ENCODE measurements at places on chromosomes 12 and 14.

DNA sequence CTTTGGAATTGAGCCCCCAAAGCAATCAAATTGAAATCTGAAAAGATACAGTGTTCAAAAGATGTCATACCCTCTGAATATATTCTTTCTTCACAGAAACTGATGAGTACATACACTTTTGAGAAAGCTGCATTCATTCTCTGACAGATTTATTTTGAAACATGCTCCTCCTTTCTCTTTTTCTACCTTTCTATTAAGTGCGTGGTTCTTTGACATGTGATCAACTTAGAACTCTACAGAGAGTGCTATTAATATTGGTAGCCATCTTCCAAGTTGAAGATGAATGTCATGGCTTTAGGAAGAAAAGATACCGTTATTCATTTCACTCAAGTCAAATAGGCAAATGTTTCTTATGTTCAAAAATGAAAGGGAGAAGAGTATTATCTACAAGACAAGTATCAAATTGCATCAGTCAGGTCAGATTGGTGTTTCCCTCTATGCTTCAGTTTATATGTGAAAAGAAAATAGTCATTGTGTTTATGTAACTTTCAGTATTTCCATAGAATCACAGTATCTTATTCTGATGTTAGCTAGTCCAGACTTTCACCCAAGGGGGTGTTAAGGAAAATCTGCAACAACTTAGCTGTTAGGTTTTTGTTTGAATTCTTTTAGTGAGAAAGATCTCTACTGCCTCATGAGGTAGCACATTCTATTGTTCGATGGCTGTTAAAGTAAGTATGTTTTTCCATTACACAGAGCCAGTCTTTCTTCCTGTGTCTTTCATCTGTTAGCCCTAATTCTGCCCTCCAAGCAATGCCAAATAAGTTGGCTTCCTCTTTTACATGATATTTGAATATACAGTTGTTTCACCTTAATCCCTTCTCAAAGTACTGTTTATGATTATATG, 55.4 kb upstream of the GARIN2 start:
- no peak for DNase-seq

DNA sequence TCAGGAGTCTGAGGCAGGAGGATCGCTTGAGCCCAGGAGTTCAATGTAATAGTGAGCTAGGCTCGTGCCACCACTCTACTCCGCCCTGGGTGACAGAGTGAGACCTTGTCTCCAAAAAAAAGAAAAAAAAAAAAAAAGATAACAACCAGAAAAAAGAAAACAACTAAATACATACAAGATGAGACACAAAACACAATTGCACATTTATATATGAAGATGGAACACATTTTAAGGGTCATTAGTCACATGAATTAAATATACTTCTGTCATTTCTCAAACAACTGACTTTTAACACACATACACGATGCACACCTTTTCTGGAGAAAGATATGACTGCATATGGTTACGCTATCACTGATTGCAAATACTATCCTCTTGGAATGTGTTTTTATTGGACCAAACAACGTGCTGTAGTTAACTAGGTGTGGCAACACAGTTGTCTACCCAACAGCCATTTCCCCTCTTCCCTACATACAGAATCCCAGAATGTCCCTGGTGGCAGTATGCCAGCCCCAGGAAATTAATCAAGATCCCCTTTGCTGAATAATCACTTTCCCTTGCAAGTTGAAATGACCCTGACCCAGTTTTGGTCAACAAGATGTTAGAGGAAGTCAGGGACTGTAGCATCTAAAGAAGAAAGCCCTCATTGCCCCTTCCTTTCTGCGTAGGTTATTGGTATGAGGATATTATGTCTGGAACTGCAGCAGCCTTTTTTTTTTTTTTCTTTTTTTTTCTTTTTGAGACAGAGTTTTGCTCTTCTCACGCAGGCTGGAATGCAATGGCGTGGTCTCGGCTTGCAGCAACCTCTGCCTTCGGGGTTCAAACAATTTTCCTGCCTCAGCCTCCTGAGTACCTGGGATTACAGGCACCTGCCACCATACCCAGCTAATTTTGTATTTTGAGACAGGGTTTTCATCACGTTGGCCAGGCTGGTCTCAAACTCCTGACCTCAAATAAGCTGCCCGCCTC, 5.6 kb upstream of the MYL6B start:
- no peak for DNase-seq

DNA sequence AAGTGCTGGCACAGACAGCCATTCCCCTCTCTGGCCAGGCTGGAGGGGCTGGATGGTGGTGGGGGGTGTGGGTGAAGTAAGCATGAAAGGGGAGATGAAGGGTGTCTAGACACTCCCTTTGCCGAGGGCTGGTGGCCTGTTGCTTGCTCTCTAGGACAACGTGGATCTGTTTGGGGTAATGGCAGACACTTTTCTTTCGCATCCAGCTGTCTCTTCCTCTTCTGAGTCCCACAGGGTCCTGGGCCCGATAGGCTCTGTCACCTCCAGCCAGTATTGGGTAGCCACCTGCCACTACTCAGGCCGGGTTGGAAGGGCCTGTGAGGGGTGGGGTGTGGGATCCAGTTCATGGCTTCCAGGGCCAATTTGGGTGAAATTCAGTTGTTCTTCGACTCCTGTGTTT, 218.1 kb downstream of the CACNA1C start:
- DNase-seq = no peak

GRCh38 chr14:24052656-24053547, 1.1 kb downstream of the CARMIL3 start:
- DNase-seq = no peak

DNA sequence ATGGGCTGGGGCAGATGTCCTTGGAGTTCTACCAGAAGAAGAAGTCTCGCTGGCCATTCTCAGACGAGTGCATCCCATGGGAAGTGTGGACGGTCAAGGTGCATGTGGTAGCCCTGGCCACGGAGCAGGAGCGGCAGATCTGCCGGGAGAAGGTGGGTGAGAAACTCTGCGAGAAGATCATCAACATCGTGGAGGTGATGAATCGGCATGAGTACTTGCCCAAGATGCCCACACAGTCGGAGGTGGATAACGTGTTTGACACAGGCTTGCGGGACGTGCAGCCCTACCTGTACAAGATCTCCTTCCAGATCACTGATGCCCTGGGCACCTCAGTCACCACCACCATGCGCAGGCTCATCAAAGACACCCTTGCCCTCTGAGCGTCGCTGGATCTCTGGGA, 2.7 kb upstream of the SMIM41 start:
- no peak for DNase-seq

GRCh38 chr14:103845327-103845726, 2.0 kb downstream of the PPP1R13B start:
- no peak for DNase-seq

GRCh38 chr14:56119201-56119981, 1.2 kb downstream of the PELI2 start:
- DNase-seq = peak; percentile 15

DNA sequence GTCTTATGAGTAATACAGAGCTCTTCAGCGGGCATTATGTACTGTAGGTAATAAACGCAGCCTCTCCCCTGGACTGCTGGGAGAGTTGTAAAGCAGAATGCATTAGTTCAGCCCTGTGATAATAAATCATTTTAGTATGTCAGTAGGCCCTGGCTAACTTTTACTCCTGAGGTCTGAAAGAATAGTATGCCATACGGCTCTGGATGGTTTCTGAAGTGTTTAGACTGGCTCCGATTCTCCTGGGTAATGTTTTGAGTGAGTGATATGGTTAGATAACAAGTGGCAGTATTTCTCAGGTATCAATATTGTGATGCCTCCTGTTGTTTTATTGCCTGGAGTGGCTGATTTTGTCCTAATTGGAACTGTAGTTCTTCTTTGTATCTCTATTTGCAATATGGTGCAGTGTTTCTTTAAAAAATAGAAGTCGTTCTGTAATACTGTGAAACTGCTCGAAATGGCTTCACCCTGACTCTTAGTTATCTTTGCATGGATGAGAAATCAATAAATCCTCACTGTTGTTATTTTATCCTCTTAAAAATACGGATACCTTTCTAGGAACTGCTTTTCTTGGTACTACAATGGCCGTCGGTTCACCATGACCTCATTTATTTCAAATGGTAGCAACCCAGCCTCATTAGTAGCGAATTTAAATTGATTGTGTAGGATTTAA, 100.2 kb downstream of the PDZRN4 start:
- DNase-seq = no peak

DNA sequence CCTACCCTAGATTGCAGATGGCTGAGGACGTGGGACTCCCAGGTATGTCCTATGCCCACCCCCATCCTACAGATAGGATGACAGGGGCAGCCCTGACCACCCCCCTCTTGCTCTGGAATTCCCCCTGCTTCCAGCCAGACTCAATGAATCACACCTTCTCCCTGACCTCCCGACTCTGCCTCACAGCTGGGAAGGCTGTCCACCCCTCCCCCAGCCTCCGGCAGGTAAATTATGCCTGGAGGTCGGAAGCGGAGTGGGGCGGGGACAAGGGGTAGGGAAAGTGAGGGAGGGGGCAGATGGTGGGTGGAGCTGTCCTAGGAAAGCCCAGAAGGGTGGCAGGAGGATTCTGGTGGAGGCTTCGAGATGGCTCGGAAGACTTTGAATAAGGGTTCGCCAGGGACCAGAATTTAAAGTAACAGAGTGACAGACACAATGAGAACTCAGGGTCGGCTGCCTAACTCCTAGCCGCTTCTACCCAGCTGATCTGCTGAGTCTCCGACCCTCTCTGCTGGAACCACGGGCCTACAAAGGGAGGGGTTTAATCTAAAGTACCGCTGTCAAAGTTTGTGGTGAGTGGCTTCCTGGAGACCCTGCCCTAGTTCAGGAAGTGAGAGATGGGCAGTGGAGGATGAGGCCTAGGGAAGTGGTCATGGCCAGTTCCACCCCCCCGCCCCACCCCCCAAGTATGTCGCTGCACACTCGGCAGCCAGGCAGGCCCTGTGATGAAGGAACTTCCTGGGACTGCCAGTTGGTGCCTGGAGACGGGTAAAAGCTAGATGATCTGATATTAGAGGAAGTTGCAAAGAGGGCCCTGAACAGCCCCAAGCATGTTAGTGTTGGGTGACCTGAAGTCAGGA, 4.2 kb downstream of the PLEKHG3 start:
- peak; percentile 88 for DNase-seq

DNA sequence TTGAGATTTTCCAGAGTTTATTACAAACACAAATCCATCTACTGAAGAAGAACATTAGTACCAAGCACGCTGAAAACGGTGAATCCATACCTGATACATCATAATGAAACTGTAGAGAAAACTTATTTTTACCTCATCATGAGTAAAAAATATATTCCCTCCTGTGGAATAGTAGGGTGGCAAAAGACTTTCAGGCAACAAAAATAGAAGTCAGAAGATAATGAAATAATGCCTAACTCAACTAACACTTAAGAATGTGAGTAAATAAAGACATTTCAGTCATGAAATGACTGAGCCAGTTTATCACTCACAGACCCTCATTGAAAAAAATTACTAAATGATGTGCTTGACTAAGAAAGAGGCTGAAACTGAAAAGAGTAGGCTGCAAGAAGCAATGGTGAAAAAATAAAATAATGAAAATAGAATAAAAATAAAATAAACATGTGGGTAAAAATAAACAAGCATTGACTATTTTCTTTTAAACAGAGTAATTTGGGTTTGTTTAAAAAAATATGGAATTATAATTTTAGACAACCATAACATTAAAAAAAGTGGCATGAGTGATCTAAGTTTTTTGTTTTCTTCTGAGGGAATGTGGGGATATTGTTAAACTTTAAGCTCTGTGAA, 148.6 kb downstream of the ASCL1 start:
- no peak for DNase-seq

- no peak for DNase-seq
Observed at GRCh38 chr12:479161-479560, 19.4 kb downstream of the B4GALNT3 start.

GRCh38 chr12:499837-500458, 40.2 kb downstream of the B4GALNT3 start:
- DNase-seq = no peak

DNA sequence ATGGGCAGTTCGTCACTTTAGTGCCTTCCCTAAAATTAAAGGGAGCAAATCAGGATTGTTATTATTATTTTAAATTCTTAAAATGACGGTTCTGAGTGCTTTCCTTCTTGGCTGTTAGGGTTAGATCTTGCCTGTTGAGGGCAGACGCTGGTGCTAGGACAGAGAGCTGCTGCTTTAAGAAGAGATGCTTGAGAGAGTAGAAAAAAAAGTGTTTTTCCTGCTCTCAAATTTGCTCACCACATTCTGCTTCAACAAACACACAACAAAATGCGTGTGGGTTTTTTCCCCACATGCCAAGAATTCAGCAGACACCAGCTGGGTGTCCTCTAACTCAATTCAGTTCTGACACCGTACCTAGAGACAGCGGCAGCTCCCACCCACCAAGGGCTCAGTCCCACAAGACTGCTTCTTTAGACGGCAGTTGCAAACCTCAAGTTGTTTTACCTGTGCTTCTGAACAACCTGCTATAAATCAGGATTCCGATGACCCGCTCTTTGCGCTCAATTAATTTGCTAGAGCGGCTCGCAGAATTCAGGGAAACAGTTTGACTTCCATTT, 75.8 kb upstream of the RIN3 start:
- no peak for DNase-seq

DNA sequence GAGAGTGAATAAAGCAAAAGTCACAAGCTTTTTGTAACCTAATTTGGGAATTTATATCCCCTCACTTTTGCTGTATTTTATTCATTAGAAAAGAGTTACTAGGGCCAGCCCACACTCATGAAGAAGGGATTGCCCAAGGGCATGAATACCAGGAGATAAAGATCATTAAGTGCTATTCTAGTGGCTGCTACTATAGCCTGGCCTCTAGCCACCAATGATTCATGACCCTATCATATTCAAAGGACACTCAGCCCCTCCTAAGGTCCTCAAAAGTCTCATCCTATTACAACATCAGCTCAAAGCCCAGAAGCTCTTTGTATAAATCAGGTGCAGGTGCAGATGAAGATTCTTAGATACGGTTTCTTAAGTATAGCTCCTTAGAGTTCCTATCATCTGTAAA, 518.1 kb downstream of the TRHDE start:
- no peak for DNase-seq

Measured in hematopoietic multipotent progenitor cell (in vitro differentiated cells).